ENCODE measurements at places on chromosomes 7 and 10.
A peak's percentile ranks its signal among the peaks of the same experiment; 100 is the strongest.

- DNase-seq: no peak
Observed at GRCh38 chr7:1844336-1844950, 174.4 kb downstream of the ELFN1 start.

DNA sequence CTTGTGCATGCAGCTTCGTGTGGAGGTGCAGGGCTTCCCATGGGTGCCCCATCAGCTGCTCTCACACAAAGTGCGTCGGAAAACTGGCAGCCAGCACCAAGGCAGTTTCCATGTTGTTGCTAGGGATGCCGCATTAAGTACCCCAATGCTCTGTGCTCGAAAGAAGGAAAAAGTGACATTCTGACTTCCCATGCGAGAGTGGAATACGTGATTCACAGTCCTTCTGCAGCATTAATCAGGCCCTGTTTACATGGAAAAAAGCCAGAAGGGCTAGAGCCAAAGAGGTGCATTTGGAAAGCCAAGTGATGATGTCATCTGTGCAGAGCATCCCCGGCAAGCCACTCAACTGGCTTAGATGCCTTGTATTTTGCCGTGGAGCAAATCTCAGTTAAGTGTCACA, 258.3 kb downstream of the GATA3 start:
- no peak for DNase-seq

DNA sequence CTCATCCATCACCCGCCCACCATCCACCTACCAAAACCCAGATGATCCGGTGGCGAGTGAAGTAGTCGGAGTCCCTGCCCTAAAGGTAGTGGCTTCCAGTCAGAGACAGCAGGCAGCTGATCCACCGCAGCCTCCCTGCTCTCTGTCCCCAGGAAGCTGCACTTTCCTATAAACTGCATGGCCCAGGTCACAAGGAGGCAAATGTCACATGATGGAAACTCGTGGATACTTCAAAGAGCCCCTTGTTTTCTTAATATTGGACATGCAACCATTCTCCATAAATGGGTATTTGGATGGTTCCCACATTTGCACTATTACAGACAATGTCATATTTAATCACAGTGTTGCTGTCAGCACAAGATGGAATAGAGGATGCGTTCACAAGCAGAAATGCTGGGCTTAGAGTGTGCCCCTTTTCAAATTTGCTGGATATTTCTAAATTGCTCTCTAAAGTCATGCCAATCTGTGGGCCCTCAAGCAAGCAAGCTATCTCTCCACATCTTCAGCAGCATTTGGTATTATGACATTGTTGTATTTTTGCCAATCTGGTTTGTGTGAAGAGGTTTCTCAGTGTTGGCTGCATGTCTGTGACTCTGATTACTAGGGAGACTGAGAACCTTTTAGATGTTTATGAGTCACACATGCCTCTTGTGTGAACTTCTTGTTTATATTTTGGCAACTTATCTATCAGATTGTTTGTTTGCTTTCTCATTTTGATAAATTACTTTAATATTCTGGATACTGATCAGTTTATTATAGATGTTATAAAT, 822.0 kb downstream of the TNS3 start:
- DNase-seq: no peak

DNA sequence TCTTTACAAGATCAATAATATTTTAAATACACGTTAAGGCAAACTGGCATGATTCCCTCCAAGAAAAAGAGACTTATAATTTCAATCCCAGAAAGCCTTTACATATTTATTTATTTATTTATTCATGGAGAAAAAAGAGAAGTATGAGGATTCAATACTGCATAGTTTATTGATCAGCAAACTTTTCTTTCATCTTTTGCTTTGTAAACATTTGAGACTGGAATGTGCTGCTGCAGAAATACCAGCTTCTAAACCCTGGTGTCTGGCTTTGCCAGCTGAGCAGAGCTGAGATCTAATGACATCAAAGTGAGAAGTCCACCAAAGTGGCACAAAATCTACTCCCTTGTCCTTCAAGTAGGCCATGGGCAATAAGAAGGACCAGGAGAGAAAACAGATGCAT, 93.7 kb upstream of the STK17A start:
- DNase-seq: no peak

DNA sequence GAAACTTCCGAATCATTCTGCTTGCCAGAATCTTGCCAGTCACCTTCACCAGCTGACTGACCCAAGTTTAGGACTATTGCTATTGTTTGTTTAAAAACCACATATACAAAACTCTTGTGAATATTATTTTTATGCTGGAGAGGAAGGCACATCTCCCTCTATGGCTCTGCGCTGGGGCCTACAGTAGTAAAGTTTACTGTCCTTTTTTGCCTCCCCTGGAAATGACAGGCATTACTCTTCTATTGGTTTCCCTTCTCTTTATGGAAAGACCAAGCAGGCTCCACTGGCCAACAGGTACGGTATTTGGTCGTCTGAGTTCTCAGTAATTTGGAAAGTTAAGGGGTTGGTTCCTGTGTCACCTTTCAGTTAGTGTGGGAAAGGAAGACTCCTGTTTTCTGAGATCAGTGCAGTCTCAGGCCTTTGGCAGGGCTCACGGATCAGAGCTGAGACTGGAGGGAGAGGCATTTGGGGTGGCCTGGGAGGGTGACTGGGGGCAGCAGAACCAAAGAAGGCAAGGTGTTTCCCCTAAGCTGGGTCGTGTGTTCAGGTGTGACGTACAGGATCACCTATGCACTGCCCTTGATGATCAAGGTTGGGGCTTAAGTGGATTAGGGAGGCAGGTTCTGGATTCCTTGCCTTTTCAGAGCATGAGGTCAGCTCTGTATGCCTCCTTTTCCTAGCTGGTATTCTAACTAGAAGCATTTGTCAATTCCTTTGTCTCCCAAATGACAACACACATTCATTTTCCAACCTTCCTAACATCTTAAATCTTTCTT, 16.0 kb upstream of the KIF5B start:
- no peak for DNase-seq

- DNase-seq: no peak
Observed at GRCh38 chr10:6962576-6962975, 382.5 kb upstream of the PRKCQ start.

DNA sequence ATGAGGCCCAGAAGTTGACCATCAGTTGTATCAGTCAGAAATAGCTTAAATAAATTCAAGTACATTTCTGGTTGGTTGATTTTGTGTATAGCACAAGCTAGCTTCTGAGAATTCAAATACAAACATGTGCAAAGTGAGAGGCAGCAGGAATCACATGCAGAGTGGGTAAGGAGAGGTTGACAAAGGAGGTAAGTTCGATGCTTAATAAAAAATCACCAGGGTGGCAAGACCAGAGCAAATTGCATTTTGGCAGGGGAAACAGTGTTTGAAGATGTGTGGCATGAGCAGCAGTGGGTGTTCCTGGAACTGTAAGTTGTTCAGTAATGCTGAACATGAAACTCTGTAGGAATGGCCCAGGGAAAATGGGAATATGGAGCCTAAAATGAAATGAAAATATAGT, 52.6 kb downstream of the GNAI1 start:
- DNase-seq: no peak

DNA sequence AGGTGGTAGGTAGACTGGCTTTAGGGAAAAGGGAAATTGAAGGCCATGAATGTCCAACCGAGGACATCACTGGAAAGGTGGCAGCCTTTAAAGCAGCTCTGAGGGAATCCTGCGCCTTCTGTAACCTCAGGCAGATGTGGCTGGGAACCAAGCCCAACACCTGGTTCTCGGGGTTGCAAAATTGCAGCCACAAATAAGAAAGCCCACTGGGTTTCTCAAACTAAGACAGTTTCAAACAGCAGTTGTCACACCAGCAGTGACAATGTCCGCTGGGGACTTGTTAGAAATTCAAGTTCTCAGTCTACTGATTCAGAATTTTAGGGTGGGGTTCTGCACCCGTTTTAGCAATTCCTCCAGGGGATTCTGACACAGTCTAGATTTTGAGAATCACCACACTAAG, 42.7 kb upstream of the STEAP1B start:
- no peak for DNase-seq

- DNase-seq: no peak
Observed at GRCh38 chr7:149774237-149775175, 1.1 kb upstream of the ZNF467 start.

- DNase-seq: no peak
Observed at GRCh38 chr10:52283174-52283573, 30.9 kb upstream of the DKK1 start.

DNA sequence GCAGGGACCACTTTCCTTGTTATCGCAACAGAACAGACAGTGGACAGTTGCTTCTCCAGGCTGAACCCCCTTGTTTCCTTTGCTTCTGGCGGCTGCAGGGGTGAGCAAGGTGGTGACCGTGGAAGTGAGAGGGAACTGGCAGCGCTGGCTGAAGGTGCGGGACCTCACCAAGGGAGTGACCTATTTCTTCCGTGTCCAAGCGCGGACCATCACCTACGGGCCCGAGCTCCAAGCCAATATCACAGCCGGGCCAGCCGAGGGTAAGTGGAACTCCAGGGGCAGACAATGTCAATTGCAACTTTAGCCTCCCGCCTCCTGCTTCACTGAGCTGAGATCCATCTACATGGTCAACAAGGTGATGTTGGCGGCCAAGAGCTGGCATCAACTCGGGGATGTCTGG, 462.1 kb upstream of the FOXK1 start:
- no peak for DNase-seq

DNA sequence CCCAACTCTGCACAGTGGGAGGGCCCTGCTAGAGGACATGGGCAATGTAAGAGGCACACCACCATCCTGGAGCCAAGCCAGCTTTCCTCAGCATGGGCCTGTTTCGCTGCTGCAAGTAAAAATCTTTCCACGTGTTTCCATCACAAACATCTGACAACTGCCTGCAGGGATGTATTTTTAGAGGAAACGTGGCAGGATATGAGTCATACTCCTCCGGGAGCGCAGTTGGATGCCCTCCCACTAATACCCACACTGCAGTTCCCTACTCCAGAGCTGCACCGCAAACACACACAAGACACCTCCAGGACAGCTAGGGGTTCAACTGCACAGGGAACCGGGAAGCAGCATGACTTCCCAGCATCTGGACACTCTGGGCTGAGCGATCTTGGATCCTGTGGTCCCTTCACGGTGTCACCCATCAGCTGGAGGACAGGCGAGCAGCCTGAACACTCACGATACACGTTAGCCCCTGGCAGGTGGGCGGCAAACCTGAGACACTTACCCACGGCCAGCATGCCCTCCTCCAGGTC, 26.1 kb downstream of the PLAC9 start:
- no peak for DNase-seq

GRCh38 chr10:79020015-79020491, 48.7 kb upstream of the ZMIZ1 start:
- DNase-seq: peak; percentile 23

DNA sequence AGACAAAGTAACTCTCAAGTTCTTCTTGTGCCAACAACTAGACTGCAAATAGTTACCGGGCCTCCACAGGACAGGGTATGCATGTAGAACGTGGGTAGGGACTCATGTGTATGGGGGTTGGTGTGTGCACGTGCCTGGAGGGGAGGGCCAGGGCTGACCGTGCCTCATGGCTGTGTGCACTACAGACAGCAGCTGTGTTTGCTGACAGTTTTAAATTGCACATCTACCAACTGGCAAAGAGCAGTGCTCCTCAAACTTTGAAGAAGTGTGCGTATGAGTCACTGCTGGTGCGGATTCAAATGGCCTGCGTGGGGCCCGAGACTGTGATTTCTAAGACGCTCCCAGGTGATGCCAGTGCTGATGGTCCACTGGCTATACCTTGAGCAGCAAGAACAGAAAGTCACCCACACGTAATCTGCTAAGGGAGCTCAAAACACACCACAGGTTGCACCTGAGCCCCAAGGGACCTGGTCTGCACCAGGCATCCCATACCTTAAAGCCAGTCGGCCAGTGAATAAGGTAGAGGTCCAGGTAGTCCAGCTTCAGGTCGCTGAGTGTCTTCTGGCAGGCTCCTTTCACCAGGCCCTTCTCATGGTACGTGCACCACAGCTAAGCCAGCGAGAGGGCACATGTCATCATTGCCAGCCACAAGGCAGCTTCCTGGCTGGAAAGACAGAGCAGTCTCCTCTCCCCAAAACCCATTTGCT, 8.5 kb downstream of the AKR1B1 start:
- DNase-seq: no peak

GRCh38 chr7:70700941-70701425, 431.0 kb upstream of the GALNT17 start:
- no peak for DNase-seq

DNA sequence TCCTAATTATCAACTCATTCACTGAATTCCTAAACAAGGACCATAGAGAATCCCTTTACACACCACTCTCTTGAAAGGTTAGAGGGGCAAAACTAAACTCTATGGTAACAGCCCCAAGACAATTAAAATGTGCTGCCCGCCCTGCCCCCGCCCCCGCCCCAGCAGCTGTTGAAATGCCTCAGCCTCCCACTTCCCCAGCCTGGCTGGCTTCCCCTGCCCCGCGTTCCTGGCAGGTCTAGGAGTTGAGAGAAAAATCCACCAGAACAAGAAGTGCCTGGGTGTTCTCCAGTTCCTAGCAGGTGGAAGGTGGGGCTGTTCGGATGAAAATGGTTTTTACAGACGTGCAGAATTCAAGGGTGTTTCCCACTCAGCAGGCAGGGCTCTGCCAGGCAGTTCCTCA, 109.5 kb upstream of the ZEB1 start:
- DNase-seq: no peak

DNA sequence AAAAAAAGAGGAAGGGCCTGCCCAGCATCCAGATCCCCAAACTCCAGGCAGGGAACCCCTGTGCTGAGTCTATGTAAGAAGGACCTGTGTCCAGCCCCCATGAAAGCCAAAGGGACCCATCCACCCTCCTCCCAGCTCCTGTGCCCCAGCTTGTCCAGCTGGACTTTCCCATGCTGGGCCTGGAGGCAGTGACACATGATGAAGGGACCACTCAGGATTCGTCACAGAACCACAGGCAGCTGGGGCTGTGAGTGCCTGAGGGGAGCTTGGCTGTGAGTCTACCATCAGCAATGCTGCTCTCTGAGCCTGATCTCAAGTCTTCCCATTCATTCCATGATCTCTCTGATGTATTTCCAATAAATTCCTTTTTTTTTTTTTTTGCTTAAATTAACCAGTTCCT, 36.2 kb upstream of the MNX1 start:
- no peak for DNase-seq

DNA sequence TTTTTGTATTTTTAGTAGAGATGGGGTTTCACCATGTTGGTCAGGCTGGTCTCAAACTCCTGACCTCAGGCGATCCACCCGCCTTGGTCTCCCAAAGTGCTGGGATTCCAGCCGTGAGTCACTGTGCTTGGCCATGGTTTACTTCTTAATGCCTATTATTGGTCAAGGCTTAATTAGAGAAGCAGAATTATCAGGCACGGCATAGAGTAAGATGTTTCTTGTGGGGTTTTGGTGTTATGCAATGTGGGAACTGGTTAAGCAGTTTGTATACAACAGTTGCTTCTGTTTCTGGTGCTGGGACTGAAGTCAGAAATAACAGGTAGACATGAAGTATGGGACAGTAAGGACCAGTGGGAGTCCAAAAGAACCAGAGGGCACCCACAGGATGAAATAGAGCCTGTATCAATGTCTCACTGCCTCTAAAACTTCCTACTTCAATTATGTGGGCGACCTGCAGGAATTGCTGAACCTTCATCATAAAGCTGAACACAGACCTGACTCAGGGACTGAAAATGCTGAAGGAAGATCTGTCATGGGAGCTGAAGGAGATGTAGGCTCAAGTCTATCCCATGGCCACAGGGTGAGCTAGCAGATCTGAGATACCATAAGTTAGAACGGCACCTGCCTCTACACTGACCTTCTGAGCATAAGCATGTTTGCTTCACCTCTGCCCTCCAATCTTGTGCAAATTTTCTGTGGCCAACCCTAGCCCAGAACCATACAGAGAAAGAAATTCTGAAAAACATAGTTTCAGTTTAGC, 38.3 kb upstream of the VCL start:
- DNase-seq: peak; percentile 43
